ENCODE measurements at places on chromosomes 12 and 14. TPM values are rescaled to one million over a fixed set of nuclear protein-coding genes. Genes with fewer than 3 reads are reported as not detected.

C12orf50 gene
- total RNA-seq, result not detected

IL31 gene
- not detected for total RNA-seq

PPM1H gene
- 0.17 TPM for total RNA-seq

KRT79 gene
- not detected for total RNA-seq

SLC6A15 gene
- total RNA-seq, result 53.1 TPM

LTBP2 gene
- 74.4 TPM for total RNA-seq

OR4M1 gene
- not detected for total RNA-seq

KRT71 gene
- total RNA-seq, result not detected

MIP gene
- total RNA-seq, result not detected

TMPRSS12 gene
- total RNA-seq, result not detected

DUSP6 gene
- total RNA-seq, result 9.5 TPM

FAM90A1 gene
- total RNA-seq, result not detected

DNAJC22 gene
- total RNA-seq, result 0.43 TPM

TAS2R8 gene
- not detected for total RNA-seq

INHBE gene
- 0.52 TPM for total RNA-seq

MEG3 gene
- 226 TPM for total RNA-seq

SUPT16H gene
- 61.8 TPM for total RNA-seq

SMCO2 gene
- total RNA-seq, result not detected

CPNE6 gene
- total RNA-seq, result not detected

KLRG1 gene
- 0.34 TPM for total RNA-seq

KERA gene
- not detected for total RNA-seq

MYF5 gene
- total RNA-seq, result not detected

ZNF268 gene
- 21.4 TPM for total RNA-seq

KLHDC1 gene
- 9.0 TPM for total RNA-seq

C12orf60 gene
- total RNA-seq, result 1.2 TPM

PLCZ1 gene
- not detected for total RNA-seq

SLCO1B1 gene
- total RNA-seq, result not detected

RTN1 gene
- total RNA-seq, result 0.16 TPM

CCDC175 gene
- not detected for total RNA-seq

BICDL1 gene
- total RNA-seq, result not detected

LDHB gene
- 712 TPM for total RNA-seq

SOAT2 gene
- 0.16 TPM for total RNA-seq

TAS2R10 gene
- total RNA-seq, result 1.3 TPM

MAP1LC3B2 gene
- 0.17 TPM for total RNA-seq

LUM gene
- 496 TPM for total RNA-seq

TMEM117 gene
- 7.4 TPM for total RNA-seq

KRT5 gene
- total RNA-seq, result 14.9 TPM

CISTR gene
- total RNA-seq, result not detected

ATG101 gene
- total RNA-seq, result 95.7 TPM

CCDC177 gene
- total RNA-seq, result 0.09 TPM

SLC38A4 gene
- 0.34 TPM for total RNA-seq

PAN2 gene
- 27.2 TPM for total RNA-seq
